H1 (cell line): ENCODE measurements at places on chromosomes 11 and 22. TPM values are rescaled to one million over a fixed set of nuclear protein-coding genes. Genes with fewer than 3 reads are reported as not detected.

GRCh38 chr11:35815556-35816315, 128.1 kb upstream of the LDLRAD3 start:
- DNase-seq: no peak
- no peaks in the 10 kb centered on the region for H3K36me3 ChIP-seq
- H3K27me3 ChIP-seq: no peaks in the 10 kb centered on the region
- no peak overlapping the region for H3K27ac ChIP-seq
- H3K4me1 ChIP-seq: no peaks in the 10 kb centered on the region
- H3K4me3 ChIP-seq: no peak overlapping the region

DNA sequence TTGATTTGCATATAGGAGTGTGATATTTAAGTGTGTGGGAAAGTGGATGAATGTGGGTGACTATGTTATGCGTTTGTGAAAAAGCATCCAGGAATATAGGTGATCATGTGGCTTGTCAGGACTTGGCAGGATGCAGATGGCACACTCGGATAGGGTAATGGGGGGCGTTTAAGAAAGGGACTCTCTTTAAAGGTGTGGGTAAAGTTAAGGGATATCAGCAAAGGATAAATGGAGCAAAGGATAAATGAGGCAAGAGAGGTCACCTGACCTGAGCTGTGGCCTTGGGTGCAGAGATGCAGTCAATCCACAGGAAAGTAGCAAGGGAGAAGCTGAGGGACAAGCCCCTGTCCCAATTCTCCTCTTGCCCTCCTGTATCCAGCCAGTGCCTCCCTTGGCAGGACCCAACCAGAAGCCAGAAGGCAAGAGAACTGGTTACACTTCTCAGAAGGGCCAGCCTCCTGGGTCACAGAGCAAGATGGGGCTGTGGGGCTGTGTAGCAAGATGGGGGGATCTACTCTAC, 47.5 kb upstream of the GRAMD1B start:
- H3K27me3 ChIP-seq: no peaks in the 10 kb centered on the region
- no peak overlapping the region for H3K27ac ChIP-seq
- H3K4me1 ChIP-seq: peaks cover 8% of the 10 kb centered on the region
- no peak for DNase-seq

DNA sequence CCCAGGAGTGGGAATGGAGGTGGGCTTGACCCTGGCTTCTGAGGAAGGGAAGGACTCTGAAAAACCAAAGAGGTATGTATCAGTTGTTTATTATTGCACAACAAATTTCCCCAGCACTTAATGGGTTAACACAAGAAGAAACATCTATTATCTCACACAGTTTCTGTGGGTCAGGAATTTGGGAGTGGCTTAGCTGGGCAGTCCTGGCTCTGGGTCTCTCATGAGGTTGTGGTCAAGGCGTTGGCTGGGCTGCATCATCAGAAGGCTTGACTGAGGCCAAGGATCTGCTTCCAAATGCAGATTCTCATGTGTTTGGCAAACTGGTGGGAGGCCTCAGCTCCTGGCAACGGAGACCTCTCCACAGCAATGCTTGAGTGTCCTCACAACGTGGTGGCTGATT, 17.5 kb upstream of the SMIM38 start:
- no peak overlapping the region for H3K27ac ChIP-seq
- H3K4me3 ChIP-seq: no peak overlapping the region
- peak; percentile 36 for DNase-seq
- H3K36me3 ChIP-seq: no peaks in the 10 kb centered on the region
- no peaks in the 10 kb centered on the region for H3K4me1 ChIP-seq
- H3K27me3 ChIP-seq: no peaks in the 10 kb centered on the region

GRCh38 chr11:62120001-62120400, 3.8 kb upstream of the INCENP start:
- no peak overlapping the region for H3K27ac ChIP-seq
- DNase-seq: no peak
- H3K4me1 ChIP-seq: no peaks in the 10 kb centered on the region
- H3K27me3 ChIP-seq: no peaks in the 10 kb centered on the region
- no peak overlapping the region for H3K4me3 ChIP-seq
- no peaks in the 10 kb centered on the region for H3K36me3 ChIP-seq

- H3K4me3 ChIP-seq: peak within 1 kb of the TSS; percentile 93
- DNase-seq: peak; percentile 84
- peaks cover 8% of the 10 kb centered on the region for H3K4me1 ChIP-seq
Observed at GRCh38 chr22:36028646-36029405, at the start of gene RBFOX2. RBFOX2 (minus strand) TSS chr22:36028824; CDS start chr22:36028425, 399 bp downstream.

DNA sequence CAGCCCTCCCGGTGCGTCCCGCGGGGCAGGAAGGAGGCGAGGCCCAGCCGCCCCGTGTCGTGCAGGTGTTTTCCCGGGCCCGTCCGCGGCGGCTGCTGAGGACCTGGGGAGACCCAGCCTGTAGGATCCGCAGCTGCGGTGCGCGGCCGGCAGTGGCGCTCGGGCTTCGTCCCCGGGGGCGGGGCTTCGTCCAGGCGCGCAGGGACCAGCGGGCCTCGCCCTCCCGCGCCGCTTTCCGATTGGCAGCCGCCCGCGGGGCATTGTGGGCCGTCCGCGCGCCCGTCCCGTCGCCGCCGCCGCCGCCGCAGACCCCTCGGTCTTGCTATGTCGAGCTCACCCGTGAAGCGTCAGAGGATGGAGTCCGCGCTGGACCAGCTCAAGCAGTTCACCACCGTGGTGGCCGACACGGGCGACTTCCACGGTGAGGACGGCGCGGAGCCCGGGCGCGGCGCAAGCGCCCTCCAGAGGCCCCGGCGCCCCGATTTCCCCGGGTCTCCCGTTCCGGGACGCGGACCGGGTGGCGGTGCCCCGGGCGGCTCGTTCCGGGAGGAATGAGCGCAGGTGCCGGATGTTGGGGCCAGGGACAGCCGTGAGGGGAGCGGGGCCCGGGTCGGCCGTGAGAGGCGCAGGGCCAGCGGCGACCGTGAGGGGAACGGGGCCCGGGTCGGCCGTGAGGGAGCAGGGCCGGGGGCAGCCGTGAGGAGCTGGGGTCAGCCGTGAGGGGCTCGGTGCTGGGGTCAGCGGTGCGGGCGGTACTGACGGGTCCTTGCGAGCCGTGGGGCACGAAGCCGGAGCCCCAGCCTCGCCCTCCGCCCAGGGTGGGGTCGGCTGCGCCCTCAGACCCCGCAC, at the start of gene TALDO1:
Gene TALDO1, plus strand, starts transcription at position 307 of the 849 bp plus-strand sequence. Its CDS starts 18 bp downstream, at position 325.
- H3K27ac ChIP-seq: peak within 1 kb of the TSS; percentile 85
- no peaks in the 10 kb centered on the region for H3K27me3 ChIP-seq
- no peaks in the 10 kb centered on the region for H3K36me3 ChIP-seq

DNA sequence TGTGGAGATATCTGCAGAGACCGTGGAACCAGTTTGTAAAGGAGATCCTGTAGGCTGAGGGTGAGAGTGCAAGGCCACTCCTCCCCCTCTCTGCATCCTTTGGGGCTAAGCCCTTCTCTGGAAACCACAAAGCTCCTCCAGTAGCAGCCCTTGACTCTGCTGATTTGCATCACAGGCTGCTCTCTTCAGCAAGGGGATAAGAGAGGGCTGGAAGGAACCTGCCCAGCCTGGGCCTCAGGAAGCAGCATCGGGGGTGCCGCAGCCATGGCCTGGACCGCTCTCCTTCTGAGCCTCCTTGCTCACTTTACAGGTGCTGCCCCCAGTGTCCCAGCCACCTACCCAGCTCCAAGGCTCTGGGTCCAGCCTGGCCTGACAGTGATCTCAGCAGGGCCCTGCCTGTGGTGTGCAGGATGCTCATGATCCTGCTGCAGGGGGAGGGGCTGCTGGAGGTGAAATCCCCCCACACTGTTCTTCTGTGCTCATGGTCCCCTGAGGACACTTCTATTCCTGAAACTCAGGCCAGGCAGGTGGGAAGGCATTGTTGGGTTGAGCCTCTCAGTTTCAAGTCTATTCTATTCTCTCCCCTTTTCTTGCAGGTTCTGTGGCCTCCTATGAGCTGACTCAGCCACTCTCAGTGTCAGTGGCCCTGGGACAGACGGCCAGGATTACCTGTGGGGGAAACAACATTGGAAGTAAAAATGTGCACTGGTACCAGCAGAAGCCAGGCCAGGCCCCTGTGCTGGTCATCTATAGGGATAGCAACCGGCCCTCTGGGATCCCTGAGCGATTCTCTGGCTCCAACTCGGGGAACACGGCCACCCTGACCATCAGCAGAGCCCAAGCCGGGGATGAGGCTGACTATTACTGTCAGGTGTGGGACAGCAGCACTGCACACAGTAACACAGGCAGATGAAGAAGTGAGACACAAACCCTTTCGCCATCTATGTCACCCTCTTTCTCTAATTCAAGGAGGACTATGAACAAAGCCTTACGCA, 68.5 kb upstream of the IGLL5 start:
- no peak overlapping the region for H3K27ac ChIP-seq
- peaks cover 43% of the 10 kb centered on the region; the same call in 1 of the 2 replicates for H3K27me3 ChIP-seq
- H3K36me3 ChIP-seq: no peaks in the 10 kb centered on the region
- H3K4me3 ChIP-seq: no peak overlapping the region

GRCh38 chr11:19939415-19939929, 220.8 kb downstream of the DBX1 start:
- DNase-seq: no peak
- no peaks in the 10 kb centered on the region for H3K27me3 ChIP-seq
- H3K36me3 ChIP-seq: peaks cover 9% of the 10 kb centered on the region
- peaks cover 6% of the 10 kb centered on the region for H3K4me1 ChIP-seq
- no peak overlapping the region for H3K4me3 ChIP-seq
- H3K27ac ChIP-seq: no peak overlapping the region

DNA sequence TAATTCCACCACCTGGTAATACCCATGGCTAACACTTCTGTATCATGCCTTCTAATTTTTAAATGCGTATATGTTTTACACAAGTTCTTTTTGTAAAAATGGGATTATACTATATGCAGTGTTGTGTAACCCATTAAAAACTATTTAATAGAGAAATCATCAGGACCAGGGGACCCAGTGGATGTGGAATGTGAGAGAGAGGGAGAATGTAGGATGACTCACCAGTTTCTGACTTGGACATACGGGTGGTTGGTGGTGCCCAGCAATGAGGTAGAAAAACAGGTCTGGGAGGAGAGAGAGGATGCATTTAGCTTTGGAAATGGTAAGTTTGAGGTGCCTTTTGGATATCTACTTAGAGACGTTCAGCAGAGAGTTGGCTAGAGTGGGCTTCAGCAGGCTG, 112.0 kb upstream of the TBCEL start:
- H3K4me3 ChIP-seq: no peak overlapping the region
- no peaks in the 10 kb centered on the region for H3K27me3 ChIP-seq
- H3K27ac ChIP-seq: no peak overlapping the region
- H3K4me1 ChIP-seq: no peaks in the 10 kb centered on the region

GRCh38 chr22:30864441-30865420, 103.8 kb downstream of the MORC2 start:
- no peaks in the 10 kb centered on the region for H3K27me3 ChIP-seq
- H3K4me3 ChIP-seq: no peak overlapping the region
- no peak overlapping the region for H3K27ac ChIP-seq
- H3K4me1 ChIP-seq: no peaks in the 10 kb centered on the region
- DNase-seq: peak; percentile 40
- no peaks in the 10 kb centered on the region for H3K36me3 ChIP-seq

DNA sequence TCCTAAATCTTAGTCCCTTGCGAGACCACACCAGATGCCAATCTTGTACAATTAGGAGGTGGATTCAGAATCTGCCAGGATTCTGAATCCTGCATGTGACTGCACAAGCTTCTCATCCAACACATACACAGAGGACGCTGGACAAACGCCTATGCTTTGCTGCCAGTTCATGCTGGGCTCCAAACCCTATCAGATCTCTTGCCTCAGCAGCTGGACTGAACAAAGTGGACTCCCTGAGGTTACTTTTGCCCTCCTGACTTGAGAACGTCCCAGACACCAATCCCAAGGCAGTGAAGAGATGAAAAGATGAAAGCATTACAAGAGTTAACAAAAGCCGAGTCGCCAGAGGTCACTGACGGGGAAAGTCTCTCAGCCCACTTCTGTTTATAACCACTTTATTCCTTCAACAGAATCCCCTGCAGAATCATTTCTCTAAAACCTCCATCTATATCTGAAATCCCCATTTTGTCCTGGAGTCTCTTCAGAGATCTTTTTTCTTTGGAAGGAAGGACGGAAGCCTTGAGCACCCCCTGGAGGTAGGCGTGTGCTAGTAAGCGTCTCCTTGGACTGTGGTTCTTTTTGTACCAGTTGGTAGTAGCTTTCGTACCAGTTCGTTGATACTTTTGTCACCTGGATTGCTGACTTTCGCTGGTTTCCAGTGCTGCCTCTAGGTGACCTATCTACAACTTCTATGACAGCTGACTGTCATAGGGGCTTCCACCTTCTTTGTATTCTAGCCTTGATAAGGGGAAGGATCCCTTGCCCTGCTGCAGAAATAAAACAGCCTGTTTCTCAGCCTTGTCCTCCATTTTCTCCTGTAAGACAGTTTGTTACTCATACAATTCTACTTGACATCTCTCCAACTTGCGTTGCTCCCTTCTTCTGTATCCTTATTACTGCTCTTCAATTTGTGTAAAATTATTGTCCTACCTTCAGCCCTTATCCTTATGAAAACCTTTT, 26.1 kb upstream of the EED start:
- H3K36me3 ChIP-seq: no peaks in the 10 kb centered on the region
- peak; percentile 79 for DNase-seq
- no peak overlapping the region for H3K4me3 ChIP-seq

DNA sequence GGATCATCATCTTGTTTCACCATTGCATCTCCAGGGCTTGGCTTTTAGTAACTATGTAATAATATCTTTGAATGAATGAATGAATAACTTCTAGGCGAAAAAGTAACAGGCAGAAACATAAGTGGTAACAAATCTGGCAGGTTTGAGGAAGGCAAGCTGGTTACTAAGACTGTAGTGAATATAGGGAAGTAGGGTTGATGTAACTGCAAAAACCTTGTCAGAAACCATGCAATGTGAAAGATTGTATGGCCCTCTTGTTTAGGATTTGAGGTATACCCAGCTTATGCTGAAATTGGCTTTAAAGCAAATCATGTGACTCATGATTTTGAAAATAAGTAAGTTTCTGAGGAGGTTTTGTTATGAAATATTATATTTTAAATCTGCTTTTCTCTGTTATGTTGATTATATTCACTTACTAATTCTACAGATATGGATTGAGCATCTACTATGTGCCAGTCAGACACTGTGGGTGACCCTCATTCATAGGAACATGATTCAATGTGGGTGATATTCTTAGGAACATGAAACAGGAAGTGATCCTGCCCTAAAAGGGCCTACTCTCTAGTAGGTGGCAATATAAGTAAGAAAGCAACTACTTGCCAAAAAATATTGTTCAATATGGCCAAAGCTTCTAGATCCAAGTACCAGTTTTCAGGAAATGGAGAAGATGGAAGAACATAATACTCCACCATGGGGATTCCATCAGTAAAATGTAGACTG, 115.5 kb upstream of the CCDC90B start:
- no peaks in the 10 kb centered on the region for H3K36me3 ChIP-seq
- H3K4me3 ChIP-seq: no peak overlapping the region
- no peak overlapping the region for H3K27ac ChIP-seq
- no peaks in the 10 kb centered on the region for H3K4me1 ChIP-seq
- no peaks in the 10 kb centered on the region for H3K27me3 ChIP-seq
- no peak for DNase-seq

- no peak overlapping the region for H3K4me3 ChIP-seq
- DNase-seq: no peak
- no peaks in the 10 kb centered on the region for H3K4me1 ChIP-seq
- no peaks in the 10 kb centered on the region for H3K27me3 ChIP-seq
Observed at GRCh38 chr11:14927146-14927545, 35.1 kb upstream of the CYP2R1 start.

Gene CASP5
- total RNA-seq: not detected in 2 replicates

Gene PACSIN2
- total RNA-seq: 62.6 and 64.2 TPM in 2 replicates

Gene BATF2
- 1.4 and 2.0 TPM in 2 replicates for total RNA-seq

Gene ZBTB16
- total RNA-seq: 0.25 and 0.61 TPM in 2 replicates

Gene MIAT
- total RNA-seq: 33.8 and 36.0 TPM in 2 replicates
